ENCODE measurements at places on chromosomes 11 and 22.

GRCh38 chr11:121106812-121107211 lies 5.8 kb downstream of the TECTA start:
- DNase-seq = no peak

GRCh38 chr11:87894961-87895360 lies 280.3 kb downstream of the RAB38 start:
- DNase-seq = no peak

DNA sequence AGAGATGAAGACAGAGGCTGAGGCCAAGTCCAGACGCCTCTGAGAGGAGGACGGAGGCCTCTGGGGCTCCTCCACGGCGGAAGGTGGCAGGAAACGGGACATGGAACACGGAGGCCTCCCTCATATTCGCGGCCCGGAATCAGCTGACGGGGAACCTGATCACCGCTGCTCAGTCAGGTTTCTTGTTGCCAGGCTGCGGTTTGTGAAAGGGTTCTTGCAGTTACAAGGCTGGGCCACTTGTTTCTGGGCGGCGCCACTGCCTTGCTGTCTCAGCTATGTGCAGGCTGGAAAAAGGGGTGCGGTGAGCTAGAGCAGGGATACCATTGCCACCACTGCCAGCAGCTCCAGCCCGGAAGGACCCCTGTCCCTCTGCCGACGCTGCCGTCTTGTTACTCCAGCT lies 10.0 kb upstream of the MMP1 start:
- DNase-seq = no peak

DNA sequence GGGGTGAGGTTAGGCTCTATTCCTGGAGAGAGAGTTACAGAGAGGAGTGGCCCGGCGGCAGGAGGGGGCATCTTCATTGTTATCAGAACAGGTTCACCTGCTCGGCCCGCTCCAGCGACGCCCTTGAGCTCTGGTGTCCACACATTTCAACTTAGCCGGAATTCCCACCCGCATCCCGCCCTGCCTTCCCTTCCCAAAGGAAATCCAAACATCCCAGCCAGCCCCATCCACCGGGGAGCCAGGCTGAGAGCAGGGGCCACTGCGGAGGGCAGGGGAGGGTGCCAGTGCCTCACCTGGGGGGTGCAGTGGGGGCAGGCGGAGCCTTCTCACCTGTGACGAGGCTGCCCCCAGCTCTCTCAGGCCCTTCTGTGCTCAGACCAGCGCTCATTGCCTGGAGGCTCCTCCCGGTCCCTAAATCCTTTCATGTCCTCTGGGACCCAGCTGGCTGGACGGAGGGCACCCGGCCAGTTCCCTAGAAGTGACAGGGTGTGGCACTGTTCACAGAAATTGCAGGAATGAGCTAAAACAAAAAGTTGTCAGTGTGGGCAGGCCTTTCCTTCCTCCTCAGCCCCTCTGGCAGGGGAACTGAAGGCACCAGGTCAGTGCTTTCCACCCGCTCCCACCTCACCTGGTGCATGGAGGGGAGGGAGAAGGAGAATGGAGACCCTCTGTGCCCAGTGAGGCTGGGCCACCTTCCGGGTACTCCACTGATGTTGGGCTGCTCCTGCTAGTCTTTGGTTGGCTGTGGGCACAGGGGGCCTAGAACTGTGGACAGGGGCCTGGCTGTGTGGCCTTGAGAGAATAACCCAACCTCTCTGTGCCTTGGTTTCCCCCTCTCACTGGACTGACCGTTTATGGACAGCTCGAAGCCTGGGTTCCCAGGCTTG lies 2.2 kb upstream of the MRGPRG start:
- no peak for DNase-seq

DNA sequence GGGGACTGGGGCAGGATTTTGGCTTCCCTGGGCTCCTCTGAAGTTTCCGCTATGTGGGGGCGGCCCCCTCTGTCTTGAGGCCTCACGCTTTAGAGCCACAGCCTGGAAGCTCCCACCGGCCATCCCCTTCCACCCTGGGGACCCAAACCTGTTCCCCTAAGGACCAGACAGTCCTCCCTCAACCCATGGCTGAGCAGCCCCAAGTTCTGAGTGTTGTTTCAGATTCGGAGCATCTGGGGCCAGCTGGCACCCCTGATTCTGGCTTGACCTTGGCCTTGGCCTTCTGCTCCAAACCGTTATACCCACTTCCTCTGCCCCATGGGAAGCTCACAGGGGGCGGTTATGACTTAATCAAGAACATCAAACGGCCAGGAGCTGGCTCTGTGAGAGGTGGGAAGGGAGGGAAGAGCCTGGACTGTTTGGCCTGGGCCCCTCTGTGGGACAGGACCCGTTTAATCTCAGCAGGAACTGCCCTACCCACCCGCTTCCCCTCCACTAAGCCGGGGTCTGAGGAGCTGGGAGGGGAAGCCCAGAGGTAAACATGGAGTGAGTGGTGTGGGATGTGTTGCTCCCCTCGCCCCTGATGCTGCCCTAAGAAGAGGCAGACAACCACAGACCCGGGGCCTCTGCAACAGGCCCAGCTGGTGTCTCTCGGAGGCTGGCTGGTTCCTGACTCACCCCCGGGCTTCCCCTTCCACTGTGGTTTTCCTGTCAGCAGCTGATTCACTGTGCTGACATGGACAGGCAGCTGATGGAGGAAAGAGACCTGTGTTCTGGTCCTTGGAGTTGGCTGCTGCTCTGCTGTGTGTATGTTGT lies 3.4 kb downstream of the CD82 start:
- peak; percentile 96 for DNase-seq

GRCh38 chr11:11347592-11347991 lies 5.5 kb downstream of the CSNK2A3 start:
- no peak for DNase-seq

- no peak for DNase-seq
Observed at GRCh38 chr22:17260298-17260697, 41.1 kb upstream of the ADA2 start.

DNA sequence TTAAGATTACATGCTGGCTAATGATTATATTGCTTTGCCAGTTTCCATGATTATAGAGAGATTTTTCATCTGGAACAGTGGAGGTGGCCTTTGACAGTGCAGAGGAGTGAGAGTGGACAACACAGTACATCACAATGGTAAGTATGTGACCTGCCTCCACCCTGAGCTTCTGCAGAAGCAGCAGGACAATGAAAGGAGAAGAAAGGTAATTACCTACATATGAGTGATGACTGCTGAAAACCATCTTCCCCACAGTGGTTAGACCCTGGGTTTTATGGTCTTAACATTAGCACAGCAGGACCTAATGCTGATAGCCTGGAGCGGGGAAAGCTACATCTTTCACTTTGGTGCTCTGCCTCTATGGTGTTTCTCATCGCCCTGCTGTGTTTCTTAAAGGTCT lies 454.7 kb upstream of the DDI1 start:
- no peak for DNase-seq

- DNase-seq = no peak
Observed at GRCh38 chr11:73810637-73811036, 23.0 kb downstream of the MRPL48 start.

GRCh38 chr11:18671246-18671645 lies 27.3 kb upstream of the TMEM86A start:
- no peak for DNase-seq

Data from KBM-7 (cell line).